ENCODE measurements at places on chromosomes 3 and 15.

DNA sequence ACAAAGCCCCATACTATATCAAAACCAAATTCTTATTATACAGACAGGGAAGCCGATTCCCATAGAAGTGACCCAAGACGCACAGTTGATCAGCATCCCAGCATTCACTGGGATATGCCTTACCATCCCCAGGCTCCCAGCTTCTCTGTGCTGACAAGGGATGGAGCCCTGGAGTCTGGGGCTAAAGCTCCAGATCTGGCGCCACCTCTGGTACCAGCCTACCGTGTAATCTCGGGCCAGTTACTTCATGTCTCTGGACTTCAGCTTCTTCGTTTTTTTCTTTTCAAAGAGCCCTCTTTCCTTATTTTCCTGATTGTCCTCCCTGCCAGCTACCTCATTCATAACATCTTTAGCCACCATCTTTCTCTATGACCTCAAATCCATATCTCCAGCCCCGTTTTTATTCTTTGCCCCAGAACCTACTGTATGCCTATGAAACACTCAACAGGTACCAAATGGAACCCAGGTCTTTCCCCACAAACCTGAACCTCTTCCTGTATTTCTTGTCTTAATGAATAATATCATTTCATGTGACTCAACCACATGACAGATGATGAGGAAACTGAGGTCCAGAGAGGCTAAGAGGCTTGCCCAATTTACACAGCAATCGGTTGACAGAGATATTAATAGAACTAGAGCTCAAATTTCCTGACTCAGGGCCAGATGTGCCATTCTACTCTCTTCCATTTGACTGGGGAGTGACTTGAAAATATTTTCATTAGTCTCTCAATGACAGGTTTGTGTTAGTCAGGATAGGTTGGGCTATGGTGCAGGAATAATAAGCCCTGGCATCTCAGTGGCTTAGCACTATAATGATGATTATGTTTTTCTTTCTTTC, 85.4 kb upstream of the TLE3 start:
- DNase-seq, result no peak

DNA sequence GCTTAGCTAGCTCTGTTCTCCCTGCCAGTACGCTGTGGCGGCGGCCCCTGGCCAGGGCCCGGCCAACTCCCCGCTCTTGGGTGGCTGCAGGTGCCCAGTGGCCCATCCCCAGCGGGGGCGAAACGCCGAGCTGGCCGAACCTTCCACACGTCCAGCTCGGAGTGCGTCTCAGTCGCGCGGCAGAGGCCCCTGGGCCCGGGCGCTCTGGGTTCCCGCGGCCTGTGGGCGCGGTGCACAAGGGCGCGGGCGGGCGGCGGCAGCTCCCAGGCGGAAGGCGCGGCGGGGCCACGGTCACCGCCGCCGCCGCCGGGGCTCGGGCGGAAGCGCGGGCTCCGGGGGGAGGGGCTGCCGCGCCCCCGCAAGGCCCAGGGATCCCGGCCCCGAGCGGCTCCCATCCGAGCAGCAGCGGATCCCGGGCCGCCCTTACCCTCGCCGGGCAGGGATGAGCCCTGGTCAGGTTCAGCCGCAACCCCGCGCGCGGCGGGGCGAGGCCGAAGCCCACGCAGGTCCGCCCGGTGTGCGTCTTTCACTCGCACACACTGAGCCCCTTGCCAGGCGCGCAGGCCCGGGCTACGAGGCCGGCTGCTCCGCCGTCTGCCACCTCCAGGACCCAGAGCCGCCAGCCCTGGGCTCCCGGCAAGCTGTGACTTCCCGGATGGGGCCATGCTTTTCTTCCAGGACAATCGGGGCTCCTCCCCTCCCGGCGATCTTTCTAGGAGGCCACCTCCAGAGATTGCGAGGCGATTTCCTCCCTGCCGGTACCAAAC, 54.2 kb downstream of the CCDC54 start:
- no peak for DNase-seq

- no peak for DNase-seq
Measured at GRCh38 chr3:100429187-100429716, 27.9 kb downstream of the LNP1 start.

DNA sequence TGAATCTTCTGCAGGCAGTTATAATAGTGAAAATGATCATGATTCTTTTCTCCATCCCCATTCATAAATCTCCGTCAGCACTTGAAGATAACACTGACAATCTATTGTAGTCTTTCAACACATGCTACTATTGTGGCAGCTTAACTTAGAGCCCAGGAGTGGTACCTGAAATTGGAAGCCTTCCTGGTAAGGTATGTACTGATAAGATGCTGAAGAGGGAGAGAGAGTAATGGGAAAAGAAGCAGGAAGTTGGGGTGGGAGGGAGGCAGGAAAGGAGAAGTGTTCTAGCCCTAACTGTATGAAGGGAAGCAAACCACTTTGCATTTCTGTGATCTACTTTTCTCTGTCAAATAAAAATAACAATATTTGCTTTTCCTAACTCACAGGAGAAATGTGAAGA, 197.4 kb upstream of the RORA start:
- no peak for DNase-seq

All from CMK (cell line).